Activated naive CD8-positive, alpha-beta T cell treated with anti-CD3 and anti-CD28 coated beads, Interleukin-2, amount 10 ng/mL, durations not matched to agents 7 days and 5 days (primary cell): ENCODE measurements at places on chromosomes 13 and 19. TPM values are rescaled to one million over a fixed set of nuclear protein-coding genes. Genes with fewer than 3 reads are reported as not detected.

- no peak for DNase-seq
These were observed 373.0 kb downstream of the COG6 start for GRCh38 chr13:40028446-40028845.

- DNase-seq, result no peak
These were observed 66.6 kb downstream of the GADD45B start for GRCh38 chr19:2542341-2543069.

GRCh38 chr19:19477705-19478383 lies 37.5 kb downstream of the TSSK6 start:
- DNase-seq, result no peak

Gene PAN3
- total RNA-seq, result 53.4 TPM

DNA sequence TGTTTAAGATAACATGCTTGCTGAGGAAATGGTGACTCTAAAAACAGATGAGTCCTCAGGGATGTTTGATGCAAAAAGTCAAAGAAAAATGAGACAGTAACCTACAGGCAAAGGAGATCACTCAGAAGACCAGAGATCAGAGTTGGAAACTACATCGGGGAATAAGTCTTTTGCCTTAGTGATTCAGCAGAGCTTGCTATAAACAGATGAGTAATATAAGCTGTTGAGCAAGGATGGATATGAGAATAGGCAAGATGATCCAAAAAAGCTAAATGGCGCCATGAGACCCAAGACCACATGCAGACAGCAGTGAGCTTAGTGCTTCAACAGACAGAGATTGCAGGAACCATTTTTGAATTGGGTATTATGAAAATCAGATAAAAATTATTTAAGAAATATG lies 168.6 kb downstream of the POSTN start:
- DNase-seq, result no peak

DNA sequence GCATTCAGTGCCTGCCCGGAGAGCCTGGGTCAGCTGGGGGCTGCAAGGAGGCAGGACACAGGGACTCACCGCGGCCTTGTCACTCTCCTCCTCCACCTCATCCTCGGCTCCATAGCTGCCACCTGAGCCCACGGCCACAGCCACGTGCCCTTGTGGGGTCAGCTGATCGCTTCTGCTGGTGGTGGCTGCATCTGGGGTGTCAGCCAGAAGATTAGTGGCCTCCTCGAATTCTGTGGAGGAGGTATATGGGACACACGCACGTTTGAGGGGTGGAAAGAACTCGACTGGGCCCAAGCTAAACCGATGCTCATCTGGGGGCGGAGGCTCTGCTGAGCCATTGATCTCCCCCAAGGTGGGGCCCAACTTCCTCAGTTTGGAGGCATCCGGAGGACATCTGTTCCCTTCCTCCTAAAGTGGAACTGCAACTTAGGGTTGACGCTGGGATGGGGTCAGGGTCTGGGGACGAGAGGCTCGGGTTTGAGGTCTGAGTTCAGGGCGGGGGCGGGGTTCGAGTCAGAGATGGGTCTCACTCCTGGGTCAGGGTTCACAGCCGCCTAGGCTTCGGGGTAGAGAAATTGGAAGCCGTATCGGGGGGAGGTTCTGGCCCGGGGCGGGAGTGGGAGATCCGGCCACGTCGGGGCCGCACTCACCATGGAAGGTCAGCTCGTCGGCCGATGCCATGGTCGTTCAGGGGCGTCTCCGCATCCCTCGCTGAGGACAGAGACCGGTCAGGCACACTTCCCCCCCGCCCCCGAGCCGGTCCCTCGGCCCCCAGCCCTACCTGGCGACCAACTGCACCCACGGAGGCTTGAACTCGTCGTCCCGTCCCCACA lies 493 bp downstream of the YIPF2 start:
- no peak for DNase-seq

GRCh38 chr19:7641290-7642276 lies 4.7 kb downstream of the STXBP2 start:
- DNase-seq, result no peak

Gene OR4F17
- total RNA-seq, result not detected

Gene PCDH8
- total RNA-seq, result not detected

DNA sequence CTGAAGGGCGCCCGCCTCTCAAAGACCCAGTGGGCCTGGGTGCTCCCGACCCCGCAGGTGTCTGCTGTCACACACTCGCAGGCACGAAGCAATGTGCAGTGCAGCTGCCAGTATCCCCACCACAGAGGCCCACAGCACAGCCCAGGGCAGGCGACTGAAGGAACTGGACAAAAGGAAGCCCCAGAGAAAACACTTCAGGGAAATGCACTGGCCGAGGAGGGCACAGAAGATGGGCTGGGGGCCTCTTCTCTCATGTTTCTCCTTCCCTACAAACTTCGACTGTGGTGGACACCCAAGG lies 10.0 kb downstream of the AKAP8 start:
- no peak for DNase-seq
